Stomach (tissue), 19 donors: ENCODE measurements at places on chromosomes 3 and 15.

DNA sequence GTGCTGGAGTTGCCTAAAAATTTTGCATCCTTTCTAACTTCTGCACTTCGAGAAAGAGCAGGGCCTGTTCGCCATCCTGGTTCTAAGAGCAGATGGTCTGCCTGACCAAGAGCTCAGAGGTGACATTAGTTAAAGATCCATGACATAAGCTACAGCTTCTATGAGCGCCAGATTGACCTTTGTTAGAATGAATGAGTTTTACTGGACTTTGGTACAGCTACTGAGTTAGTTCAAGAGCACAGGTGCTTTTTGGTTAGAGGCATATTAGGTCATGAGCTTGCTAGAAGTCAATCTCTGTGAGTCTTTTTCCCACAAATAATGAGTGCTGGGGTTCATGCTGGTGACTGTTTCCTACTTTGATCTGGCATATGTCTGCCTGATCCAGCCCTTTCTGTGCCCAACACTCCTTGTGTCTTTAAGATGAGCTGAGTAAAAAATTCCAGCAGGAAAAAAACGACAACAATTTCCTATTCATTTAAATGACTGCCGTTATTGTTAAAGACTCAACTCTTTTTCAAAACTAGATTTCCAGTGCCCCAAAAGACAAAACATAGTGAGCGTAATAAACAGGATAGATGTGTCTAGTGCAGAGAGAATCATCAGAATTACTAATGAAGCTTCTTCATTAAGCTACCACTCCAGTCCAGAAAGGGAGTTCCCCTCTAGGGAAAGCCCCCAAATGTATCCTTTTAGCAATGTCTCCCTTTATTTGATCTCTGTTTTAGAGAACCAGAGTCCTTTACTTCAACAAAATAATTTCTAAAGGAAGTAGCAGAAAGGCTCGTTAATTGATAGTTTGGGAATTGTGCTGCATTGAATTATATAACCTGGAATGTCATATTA lies 152.9 kb downstream of the SLCO3A1 start:
- DNase-seq = no peak

DNA sequence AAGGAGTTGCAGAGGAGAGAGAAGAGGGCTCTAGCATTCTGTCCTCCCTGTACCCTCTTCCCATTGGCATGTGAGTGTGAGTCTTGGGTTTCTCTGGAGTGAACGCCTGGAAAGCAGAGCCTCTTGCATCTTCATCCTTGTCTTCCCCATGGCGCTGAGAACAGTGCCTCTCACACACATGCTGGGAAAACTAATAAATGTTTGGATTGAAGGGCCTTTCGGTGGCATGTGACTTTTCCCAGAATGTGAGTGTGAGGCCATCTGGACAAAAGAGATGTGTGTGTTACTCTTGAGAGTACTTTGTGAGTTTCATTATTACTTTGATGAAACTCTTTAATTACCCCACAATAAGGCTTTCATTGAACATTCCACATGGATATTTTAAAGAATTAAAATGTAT lies 122.3 kb downstream of the MITF start:
- no peak for DNase-seq

GRCh38 chr3:184953401-184953800 lies 141.4 kb downstream of the VPS8 start:
- no peak for DNase-seq

GRCh38 chr3:51338632-51339031 lies 46.5 kb upstream of the MANF start:
- peak; percentile 64 for DNase-seq

- DNase-seq = peak; percentile 78
Observed at GRCh38 chr15:74835312-74835823, 7.6 kb downstream of the ULK3 start.
